Hematopoietic multipotent progenitor cell (in vitro differentiated cells): ENCODE measurements at places on chromosomes 11 and 22. TPM values are rescaled to one million over a fixed set of nuclear protein-coding genes. Genes with fewer than 3 reads are reported as not detected.

Gene DSCAML1
- total RNA-seq = 0.27 TPM

Gene APLNR
- total RNA-seq = under 0.01 TPM

Gene GGT5
- 0.27 TPM for total RNA-seq

Gene MRGPRF
- not detected for total RNA-seq

Gene MS4A3
- 16.7 TPM for total RNA-seq

Gene FGF19
- total RNA-seq = not detected

Gene RAG1
- total RNA-seq = 1.3 TPM

Gene TCN2
- total RNA-seq = 8.1 TPM

Gene OR51E2
- total RNA-seq = under 0.01 TPM

Gene LRRC32
- total RNA-seq = 0.27 TPM

Gene ANO9
- total RNA-seq = 7.0 TPM

Gene MAJIN
- not detected for total RNA-seq

Gene PATE1
- not detected for total RNA-seq

Gene PRG3
- total RNA-seq = not detected

Gene CADM1
- total RNA-seq = under 0.01 TPM

Gene BTBD18
- not detected for total RNA-seq

Gene P2RY6
- total RNA-seq = 0.27 TPM

Gene FXYD6
- 1.3 TPM for total RNA-seq

Gene SF3B2
- 197 TPM for total RNA-seq

Gene OR8U1
- not detected for total RNA-seq

Gene MIOX
- not detected for total RNA-seq

Gene BLID
- total RNA-seq = not detected

Gene KRTAP5-8
- total RNA-seq = not detected

Gene SCGB1D2
- not detected for total RNA-seq

Gene KCNJ1
- total RNA-seq = under 0.01 TPM

Gene DDB1
- 194 TPM for total RNA-seq

Gene STARD10
- total RNA-seq = 34.7 TPM

Gene CYTH4
- 65.7 TPM for total RNA-seq

Gene SERPING1
- 49.8 TPM for total RNA-seq

Gene MFRP
- not detected for total RNA-seq

Gene PANX2
- 6.5 TPM for total RNA-seq

Gene INSC
- not detected for total RNA-seq

Gene LMO1
- total RNA-seq = 0.27 TPM

Gene GDPD5
- total RNA-seq = 5.7 TPM

Gene CHRM1
- under 0.01 TPM for total RNA-seq

Gene TIMP3
- total RNA-seq = 5.9 TPM

Gene GAS2
- total RNA-seq = 4.8 TPM

Gene ARL2
- total RNA-seq = 171 TPM

Gene MADD
- 116 TPM for total RNA-seq

Gene ANKK1
- total RNA-seq = under 0.01 TPM

Gene ELFN2
- total RNA-seq = under 0.01 TPM

Gene PGR
- under 0.01 TPM for total RNA-seq

Gene APOBEC3F
- total RNA-seq = 8.9 TPM
